ENCODE measurements at places on chromosomes 1 and 21.

GRCh38 chr1:53280496-53280895 lies 42.2 kb upstream of the MAGOH start:
- ATAC-seq: no peak

DNA sequence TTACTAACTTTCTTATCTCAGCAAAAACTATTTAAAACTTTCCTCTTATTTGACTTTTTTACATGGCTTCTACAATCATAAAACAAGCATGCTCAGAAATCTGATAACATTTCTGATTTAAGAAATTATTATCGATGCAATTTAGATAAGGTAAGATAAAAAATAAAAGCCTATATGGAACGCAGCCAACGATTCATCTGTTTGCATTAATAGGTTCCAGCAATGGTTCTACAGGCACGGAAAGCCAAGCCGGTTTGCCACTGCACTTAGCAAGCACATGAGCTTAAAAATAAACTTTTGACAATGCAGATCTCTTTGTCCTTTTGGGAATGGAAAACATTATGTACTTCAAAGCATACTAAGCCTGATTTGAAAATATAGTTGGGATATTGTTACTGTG lies 77.5 kb upstream of the KCNK2 start:
- ATAC-seq: peak; percentile 71

DNA sequence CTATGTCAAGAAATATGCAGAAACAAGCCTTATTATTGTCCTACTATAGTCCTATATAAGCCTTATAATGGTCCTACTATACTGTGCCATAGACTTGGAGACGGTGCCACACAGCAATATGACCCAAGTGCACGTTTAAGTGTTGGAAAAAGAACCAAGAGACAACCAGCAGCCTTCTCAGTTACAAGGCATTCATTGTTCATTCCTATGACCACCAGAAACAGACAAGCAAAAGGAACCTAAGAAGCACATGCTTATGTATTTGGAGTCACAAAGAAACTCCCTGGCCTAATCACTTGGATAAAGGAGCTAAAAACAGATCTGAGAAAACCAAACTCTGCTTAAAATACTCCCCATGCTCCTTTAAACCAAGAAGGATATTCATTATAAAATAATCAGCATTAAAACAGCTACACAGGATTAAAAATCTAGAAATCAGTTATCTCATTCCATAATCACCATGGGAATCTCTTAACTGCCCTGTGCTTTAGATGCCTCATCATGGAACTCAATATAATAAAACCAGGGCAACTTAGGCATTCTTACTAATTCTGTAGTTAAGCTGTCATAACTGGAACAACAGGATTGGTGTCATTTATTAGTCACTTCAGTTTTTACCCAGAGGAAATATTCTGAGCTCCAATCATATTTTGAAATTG lies 7.0 kb downstream of the COLGALT2 start:
- ATAC-seq: no peak

GRCh38 chr1:187306710-187307415 lies 478.1 kb downstream of the PLA2G4A start:
- ATAC-seq: no peak

DNA sequence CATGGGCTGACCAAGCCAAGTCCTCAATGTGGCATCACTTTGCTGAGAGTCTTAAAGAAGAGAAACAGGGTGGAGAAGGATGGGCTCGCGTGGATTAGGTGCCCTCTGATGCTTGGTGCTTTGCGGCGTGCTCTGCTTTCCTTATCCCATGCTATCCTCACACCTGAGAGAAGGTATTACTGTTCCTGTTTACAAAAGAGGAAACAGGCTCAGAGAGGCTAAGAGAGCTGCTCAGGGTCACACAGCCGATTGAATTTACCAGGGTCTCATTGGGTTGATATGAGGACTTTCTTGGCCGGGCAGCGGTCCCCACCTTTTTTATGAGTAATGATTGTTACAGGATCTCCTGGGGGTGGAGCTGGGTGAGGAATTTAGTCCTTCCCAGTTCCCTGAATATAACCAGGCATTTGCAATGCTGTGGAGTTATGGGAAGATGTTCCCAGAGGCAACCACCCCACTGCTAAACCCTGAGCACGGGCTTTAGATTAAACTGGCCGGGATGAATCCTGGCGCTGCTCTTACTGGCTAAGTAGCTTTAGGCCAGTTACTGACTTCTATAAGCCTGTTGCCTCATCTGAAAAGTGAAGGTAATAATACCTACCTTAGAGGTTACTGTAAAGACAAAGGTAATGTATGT lies 4.5 kb downstream of the ASCL5 start:
- no peak for ATAC-seq

DNA sequence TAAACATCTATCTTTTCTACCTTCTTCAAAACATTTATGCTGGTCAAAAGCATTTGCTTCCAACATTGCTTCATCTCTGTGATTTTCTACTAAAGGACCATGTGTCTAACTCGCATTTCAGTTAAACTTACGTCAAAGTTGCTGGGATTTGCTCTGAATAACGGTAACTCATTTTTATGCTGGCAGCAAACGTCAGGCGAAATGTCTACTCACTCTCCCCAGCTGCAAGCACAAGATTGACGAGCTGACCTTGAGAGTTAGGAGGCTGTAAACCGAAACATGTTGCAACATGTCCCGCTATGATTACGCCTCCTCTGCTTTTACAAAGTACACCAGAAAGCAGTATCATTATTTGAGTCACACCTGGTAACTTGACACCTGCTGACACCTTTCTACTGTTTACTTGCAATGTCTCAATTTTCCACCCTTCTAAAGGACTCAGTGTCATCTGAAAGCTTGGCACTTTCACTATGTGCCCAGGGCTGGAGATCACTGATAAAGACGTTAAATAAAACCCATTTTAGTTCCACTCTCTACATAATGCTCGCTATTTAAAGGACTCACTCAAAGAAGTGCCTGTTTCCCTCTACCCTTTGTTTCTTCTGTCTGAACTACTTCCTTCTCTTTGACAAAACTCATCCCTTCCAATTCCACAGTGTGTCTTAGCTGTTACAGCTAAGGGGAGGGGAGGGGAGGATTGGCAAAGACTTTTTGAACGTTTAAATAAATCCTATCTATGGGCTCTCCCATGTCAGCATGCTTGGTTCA lies 111.9 kb downstream of the PTPN14 start:
- no peak for ATAC-seq

DNA sequence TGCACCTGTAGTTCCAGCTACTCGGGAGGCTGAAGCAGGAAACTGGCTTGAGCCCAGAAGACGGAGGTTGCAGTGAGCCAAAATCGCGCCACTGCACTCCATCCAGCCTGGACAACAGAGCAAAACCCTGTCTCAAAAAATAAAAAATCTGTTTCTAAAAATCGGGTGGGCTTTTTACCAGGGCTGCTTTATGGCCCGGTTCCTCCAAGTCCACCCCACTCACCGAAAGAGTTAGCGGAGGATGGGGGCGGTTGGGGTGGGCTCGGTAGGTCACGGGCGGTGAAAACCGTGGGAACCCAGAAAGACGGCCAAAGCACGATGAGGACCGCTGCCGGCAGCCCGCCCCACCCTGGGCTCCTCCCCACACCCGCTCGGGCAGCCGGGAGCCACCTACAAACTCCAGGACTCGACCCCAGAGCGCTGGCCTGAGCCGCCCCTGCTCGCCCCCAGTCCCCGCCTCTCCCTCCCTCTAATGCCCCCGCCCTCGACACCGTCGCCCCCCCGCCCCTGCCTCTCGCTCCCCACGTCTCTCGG lies 846 bp upstream of the PER3 start:
- peak; percentile 88 for ATAC-seq

GRCh38 chr1:211478801-211479578 lies 13.0 kb downstream of the RD3 start:
- ATAC-seq: no peak

DNA sequence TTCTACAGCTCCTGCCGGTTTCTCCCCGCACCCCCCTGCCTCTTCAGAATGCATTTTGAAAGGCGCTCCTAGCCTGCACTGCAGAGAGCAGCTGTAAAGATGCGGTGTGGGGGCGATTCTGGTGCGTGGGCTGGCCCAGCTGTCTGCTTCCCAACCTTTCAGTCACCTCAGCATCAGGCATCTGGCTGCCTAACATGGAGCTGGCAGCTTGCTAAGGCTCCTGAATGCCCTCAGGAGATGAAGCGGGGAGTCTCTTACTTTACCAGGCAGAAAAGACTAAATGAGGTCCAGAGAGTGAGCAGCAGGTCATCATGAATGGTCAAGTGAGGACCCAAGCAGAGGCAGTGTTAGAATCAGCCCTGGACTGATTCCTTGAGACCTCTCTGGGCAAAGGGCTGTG lies 8.7 kb downstream of the IER5 start:
- ATAC-seq: no peak

DNA sequence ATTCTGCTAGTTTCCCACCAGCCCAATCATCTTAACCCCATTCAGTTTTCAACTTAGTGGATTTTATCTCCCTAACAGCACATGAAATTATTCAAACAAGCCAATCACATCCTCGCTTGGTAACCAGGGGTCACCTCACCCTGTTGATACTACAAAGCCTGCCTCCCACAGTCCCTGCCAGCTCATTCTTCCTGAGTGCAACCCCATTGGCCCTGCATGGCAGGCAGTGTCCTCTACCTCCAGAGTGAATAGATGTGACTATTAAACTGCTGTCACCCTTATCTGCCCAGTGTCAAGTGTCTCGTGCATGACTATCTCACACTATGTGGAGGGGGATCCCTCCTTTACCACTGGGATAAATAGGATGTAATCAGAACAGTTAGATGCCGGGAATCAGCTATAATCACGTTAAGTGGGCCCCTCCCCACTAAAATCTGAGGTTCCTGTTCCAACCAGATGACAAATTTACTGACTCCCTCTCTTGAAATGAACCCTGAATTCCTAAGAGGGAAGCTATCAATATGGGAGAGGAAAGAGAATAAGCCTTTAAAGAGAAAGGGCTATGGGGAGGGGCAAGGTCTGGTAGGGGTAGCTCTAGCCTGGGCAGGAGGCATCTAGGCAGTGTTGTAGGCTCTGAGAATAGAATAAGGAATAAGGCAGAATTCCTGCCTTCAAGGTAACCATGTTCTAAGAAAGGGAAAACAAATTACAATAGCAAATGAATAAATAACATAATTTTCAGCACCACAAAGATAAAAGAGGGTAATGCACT lies 155.9 kb downstream of the SLC30A10 start:
- ATAC-seq: no peak

DNA sequence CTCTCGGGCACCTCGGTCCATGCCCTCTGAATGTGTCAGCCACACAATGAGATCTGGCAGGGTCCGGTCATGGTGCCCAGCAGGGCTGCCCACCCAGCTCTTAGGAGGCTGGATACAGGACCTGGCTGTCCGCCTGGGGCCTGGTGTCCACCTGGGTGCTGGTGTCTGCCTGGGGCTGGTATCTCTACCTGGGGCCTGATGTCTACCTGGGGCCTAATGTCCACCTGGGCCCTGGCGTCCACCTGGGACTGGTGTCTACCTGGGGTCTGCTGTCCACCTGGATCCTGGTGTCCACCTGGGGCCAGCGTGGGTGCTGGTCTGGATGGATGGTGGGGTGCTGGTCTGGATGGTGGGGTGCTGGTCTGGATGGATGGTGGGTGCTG lies 45.1 kb upstream of the ACTRT2 start:
- ATAC-seq: no peak

DNA sequence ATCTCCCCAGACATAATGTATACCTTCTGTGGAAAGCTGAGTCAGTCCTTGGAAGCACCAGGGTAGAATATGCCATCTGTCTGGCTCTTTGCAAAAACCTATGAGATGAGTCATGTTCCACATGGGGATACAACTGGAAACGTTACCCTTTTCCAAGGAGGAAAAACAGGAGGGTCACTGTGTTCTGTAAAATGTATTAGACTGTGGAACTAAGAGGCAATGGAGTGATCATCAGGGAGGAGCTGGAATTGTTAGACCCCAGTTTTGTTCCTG lies 16.1 kb upstream of the PSMD4 start:
- peak; percentile 98 for ATAC-seq

DNA sequence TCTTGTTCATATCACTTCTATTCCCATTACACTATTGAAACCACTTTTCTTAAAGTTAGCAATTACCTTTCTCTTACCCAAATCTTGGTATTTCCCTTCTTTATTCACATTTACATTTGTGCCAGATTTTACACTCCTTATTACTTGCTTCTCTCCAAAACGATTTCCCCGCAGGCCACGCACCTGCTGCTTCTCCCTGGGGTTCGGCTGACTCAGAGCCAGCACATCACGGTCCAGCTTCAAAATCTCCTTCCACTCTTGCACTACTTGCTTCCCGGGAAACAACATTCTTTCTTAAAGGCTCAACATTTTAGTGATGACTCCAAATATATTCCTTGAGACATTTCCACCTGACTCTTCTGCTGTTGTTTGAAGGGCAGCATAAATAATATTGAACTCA lies 20.7 kb downstream of the LHX9 start:
- ATAC-seq: no peak
